ENCODE measurements at places on chromosomes 3 and 15. TPM values are rescaled to one million over a fixed set of nuclear protein-coding genes. Genes with fewer than 3 reads are reported as not detected.

The RASGRP1 gene
- 0.13 TPM for total RNA-seq

The CFAP92 gene
- total RNA-seq: 0.51 TPM

The GOLGA8H gene
- 0.63 TPM for total RNA-seq

The DPPA4 gene
- not detected for total RNA-seq

The IMPG2 gene
- total RNA-seq: 0.26 TPM

The USP4 gene
- 20.4 TPM for total RNA-seq

The PPM1L gene
- 0.51 TPM for total RNA-seq

The FOXB1 gene
- not detected for total RNA-seq

DNA sequence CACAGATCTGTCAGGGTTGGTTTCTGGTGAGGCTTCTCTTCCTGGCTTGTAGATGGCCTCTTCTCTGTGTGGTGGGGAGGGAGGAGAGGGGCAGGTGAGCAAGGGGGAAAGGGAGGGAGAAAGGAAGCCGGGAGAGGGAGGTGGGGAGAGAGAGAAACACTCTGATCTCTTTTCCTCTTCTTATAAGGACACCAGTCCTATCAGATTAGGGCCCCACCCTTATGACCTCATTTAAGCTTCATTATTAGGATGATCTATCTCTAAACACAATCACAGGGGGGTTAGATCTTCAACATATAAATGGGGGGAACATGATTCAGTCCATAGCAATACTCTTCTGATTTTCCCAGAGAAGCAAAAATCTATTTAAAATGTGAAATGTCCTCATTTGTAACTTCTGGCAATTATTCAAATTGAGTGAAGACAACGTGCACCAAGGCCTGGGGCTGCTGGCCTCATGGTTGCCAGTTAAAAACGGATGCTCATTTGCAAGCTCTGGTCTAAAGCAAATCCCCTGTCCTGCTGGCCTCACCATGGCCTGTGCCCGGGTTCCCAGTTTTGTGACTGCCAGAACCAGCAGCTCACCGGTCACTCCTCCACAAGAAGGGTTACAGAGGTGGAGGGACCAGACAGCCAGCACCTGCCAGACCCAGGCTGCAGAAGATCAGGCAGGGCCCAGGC lies 8.3 kb downstream of the POMGNT2 start:
- DNase-seq: no peak

GRCh38 chr3:123447749-123448517 lies 957 bp downstream of the ADCY5 start:
- DNase-seq: peak; percentile 19

- no peak for DNase-seq
Measured at GRCh38 chr15:25937796-25938195, 74.7 kb upstream of the ATP10A start.

DNA sequence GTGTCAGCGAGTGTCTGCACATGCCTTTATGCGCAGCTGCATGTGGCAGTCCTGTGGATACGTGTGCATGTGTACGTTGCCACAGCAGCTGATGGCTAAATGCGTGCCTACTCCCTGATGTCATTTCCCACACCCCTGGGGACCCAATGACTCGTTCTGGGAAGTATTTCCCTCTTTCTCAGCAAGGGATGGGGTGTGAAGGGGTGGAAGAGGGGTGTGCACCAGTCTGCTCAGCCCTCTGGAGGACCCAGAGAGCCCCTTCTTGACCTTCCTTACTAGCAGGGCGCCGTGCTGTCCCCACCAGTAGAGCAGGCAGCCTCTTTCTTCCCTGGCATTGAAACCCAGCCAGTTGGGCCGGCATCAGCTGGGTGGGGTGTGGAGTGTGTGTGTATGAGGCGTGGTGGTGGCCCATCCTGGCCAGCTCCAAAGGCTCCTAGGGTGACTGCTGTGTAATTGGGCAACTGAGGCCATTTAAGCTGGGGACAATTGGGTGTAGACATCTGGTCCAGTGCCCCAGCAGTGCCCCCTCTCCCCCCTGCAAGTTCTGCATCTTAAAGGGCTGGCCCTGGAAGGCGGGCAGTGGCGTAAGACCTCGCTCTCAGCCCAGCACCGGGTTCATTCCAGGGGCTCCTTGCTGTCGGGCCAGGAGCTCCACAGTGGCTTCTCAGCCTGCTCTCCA lies 19.2 kb downstream of the SNX33 start:
- peak; percentile 95 for DNase-seq

- DNase-seq: no peak
Measured at GRCh38 chr3:156952011-156952410, 125.9 kb downstream of the LEKR1 start.

GRCh38 chr3:42572278-42572677 lies 9.5 kb downstream of the SEC22C start:
- DNase-seq: no peak

DNA sequence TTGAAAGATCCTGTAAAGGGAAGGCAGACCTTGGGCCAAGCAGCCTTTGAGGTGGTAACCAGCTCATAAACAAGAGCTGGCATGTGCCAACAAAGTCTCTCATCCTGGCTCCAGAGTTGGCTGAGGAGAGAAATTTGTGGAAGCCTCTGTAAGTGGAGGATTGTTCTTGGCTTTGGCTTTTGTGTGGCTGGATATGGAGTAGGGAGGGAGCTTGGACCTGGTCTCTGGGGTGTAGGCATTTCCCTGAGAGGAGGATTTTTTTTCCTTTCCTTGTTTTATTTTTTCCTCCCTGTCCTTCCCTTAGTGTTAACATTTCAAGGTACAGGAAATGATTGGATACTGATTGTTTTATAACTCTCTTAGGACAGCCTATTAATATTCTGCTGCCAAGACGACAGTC lies 60.8 kb downstream of the ZNF609 start:
- no peak for DNase-seq

- DNase-seq: no peak
Measured at GRCh38 chr3:99938270-99938911, 120.7 kb downstream of the CMSS1 start.

DNA sequence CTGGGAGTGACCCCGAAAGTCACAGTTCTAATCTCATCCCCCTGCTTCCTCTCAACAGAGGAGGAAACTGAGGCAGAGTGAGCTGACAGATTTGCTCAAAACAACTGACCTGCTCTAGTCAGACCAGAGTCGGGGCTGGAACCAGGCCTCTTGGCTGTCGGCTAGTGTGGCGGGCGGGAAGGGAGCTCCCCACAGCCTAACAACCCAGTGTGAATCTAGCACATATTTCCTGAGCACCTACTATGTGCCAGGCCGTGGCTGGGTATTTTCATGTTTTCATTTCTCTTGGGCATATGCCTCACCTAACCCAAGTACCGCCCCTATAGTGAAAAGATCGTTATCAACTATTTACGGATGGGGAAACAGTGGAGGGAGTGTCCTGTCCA lies 27.2 kb downstream of the GRIP2 start:
- no peak for DNase-seq

DNA sequence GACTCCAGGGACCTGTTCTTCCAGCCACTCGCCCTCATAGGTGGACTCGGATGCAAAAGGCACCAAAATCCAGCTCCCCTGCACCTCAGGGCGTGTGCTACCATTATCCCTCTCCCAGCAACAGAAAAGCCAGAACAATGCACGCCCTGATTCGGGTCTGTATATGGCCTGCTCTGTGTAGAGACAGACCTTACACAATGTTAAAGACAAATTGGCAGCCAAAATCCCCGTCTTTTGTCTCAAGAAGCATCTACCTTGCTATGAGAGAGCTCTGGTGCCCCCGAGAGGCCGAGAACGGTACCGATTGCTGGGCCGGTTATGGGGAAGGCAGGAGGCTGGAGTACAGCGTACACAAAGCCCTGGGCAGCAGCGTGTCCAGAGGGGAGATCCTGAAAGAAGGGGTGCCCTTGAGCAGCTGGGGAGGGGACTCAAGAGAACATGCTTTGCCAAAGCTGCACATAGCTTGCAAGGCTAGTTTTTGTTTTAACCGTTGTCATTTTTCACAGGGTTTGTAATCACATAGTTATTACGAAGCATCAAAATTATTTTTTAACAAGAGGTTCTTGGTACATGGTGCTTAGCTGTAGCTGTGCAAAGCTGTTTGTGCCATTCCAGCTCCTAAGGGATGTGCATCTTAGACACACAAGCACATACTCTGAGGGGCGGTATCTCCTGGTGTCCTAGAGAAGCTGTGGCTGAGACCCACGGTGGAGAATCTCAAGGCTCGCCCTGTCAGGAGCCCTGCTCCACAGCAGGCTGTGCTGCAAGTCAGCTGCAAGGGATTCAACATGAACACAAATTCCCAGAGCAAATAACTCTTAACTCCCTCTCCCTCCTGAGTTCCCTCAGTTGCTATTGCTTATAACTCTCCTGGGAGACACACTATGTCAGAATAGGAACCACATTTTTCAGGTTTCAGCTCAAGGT lies 461.5 kb upstream of the PPP2R3A start:
- DNase-seq: no peak

DNA sequence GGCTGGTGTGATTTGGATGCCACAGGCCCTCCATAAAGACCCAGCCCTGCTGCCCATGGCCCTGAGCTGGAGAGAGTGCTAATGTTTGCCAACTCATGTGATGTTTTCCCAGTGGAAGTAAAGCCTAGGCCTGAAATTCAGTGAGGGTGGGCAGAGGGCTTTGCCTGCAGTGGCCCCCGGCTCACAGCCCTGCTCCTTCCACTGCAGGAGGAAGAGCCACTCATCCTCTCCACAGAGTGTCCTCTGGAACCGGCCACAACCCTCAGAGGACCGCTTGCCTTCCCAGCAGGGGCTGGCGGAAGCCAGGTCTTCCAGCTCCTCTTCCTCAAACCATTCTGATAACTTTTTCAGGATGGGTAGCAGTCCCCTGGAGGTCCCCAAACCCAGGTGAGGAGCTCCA lies 13.9 kb upstream of the CPNE9 start:
- no peak for DNase-seq

GRCh38 chr3:35426366-35426958 lies 212.9 kb upstream of the ARPP21 start:
- no peak for DNase-seq

DNA sequence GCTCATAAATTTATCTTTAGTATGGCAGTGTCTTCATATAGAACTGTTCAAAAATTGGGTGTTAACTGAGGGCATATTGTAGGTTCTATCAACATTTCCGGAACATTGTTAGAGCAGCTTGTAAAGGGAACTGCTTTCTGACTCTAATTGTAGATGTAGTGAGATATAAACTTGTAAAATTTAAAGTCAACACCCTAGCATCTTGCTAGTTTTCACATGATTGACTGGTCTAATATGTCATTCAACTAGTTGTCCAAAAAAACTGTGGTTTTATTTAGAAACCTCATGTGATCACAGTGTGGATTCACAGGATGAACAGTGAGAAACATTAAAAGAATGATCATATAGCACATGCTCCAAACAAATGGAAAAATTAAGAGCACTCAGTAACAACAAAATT lies 607.4 kb downstream of the ROBO1 start:
- DNase-seq: no peak

GRCh38 chr3:69764121-69764741 lies 25.0 kb downstream of the MITF start:
- DNase-seq: peak; percentile 89

DNA sequence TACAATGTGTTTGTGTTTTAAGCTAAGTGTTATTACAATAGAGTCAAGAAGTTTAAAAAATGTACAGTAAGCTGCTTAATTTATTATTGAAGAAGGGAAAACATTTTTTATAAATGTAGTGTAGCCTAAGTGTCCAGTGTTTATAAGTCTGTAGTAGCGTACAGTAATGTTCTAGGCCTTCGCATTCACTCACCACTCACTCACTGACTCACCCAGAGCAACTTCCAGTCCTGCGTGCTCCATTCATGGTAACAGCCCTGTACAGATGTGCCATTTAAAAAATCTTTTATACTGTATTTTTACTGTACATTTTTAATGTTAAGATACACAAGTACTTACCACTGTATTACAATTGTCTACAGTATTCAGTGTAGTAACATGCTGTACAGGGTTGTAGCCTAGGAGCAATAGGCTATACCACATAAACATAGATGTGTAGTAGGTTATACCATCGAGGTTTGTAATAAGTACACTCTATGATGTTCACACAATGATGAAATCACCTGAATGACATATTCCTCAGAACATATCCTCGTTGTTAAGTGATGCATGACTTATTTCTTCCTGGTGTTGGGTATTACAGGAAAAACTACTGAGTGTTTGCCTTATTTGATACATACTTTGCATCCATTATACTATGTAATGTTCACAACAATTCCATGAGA lies 156.6 kb upstream of the NUDT16 start:
- DNase-seq: no peak
